ENCODE measurements at places on chromosomes 1 and 21. TPM values are rescaled to one million over a fixed set of nuclear protein-coding genes. Genes with fewer than 3 reads are reported as not detected.

GRCh38 chr1:98963064-98963758, 41.5 kb downstream of the PLPPR5 start:
- DNase-seq, result no peak

The GSTM3 gene
- polyA plus RNA-seq, result 51.2 TPM

- peak; percentile 52 for DNase-seq
Observed at GRCh38 chr1:185936641-185937040, 202.4 kb downstream of the HMCN1 start.

- DNase-seq, result peak; percentile 33
Observed at GRCh38 chr1:118097622-118098348, 87.2 kb downstream of the SPAG17 start.

DNA sequence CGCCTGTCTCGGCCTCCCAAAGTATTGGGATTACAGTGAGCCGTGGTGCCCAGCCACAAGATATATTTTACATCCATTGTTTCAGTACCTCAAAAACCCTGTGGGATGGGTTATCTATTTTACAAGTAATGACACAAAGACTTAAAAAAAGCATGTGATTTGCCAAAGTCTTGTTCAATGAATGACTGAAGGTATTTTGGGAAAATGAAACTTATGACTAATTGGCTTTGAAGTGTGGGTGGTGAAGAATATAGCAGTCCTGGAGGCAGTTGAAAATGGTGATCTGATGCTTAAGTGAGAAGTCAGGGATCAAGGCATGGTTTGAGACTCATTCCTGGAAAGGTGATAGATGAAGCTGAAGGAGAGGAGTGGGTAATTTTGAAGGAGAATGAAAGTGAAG, 3.0 kb downstream of the SWT1 start:
- no peak for DNase-seq

The SH2D2A gene
- 0.58 TPM for polyA plus RNA-seq

GRCh38 chr1:149916193-149916897, 1.3 kb downstream of the SV2A start:
- no peak for DNase-seq

- no peak for DNase-seq
Observed at GRCh38 chr1:16615253-16616252, 2.2 kb upstream of the NBPF1 start.

All from muscle of back (tissue), 13 donors.